Effector CD4-positive, alpha-beta T cell (primary cell): ENCODE measurements at places on chromosomes 13 and 19.

GRCh38 chr19:10625003-10625761, at the start of gene SLC44A2:
Gene SLC44A2, plus strand, starts transcription at chr19:10625553. Its CDS starts 81 bp downstream, at chr19:10625634.
- DNase-seq: no peak

DNA sequence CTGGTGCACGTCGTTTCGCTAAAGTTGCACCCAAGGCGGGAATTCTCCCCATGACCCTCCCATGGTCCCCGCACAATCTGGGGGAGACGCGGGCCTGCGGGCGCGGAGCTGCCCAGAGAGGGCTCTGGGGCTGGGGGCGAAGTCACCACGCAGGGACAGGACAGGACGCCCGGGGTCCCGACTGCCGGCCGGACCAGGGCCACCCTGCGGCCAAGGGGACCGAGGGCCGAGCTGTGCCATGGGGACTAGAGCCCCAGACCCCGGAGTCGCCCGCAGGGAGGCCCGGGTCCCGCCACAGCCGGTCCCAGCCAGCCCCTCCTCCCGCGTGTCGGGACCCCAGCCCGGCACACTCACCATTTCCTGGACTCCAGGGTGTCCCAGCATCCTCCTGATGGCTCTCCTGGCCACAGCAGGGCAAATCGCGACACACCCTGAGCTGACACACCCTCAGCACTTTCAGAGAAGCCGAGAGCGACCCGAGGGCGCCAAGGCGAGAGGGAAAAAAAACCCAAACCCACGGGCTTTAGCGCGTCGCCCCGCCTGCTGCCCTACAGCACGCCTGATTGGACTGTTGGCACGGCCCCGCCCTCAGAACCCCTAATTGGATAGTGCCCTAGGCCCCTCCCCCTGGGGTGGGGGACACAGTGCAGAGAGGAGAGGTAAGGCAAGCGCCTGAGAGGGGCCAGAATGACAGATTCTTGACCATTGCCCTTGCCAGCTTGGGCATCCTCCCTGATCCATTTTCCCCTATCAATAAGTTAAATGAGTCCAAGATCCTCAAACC, 28.6 kb downstream of the ZNF44 start:
- no peak for DNase-seq

DNA sequence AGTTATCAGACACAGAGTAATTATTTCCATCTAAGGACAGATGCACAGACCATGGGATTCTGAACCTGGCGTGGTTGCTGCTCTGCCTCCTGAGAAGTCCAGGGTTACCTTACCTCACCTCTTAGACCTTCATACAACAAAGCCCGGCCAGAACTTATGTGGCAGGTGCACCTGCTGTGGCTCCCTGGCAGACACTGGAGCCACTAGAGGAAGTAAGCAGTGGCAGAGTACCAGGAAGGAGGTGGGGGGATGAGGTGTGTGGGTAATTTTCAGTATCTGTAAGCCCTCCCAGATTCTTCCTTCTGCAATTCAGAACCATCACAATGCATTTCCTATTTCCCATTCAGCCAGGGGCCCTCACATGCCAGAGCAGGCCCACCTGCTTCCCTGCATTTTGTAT, 106.1 kb upstream of the DOCK9 start:
- peak; percentile 7 for DNase-seq

DNA sequence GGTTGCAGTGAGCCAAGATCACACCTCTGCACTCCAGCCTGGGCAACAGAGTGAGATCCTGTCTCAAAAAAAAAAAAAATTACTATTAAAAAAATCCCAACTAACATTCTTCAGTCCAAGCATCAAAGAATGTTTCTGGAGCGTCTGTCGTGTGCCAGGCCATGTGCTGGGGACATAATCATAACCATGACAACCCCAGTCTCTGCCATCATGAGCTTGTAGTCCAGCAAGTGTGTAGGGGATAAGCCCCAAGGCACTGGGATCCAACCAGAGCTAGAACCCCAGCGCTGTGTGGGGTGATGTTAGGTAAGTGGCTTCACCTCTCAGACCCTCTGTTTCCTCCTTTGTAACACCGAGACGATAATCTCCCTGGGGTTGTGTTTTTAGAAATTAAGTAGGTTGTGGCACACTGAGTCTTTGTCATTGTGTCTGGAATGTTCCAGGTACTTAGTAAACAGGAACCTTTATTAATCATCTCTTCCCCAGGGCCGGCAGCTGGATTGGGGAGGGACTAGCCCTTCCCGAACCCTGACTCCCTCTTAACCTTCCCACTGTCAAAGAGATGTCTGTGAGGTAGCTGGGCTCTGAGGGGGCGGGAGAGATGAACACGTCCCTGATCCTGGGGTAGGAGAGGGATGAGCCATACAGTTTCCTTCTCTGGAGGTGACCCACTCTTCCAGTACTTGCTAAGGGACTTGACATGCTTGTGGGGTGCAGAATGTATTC, 5.2 kb downstream of the ITPKC start:
- no peak for DNase-seq
